ENCODE measurements at places on chromosomes 1 and 21. TPM values are rescaled to one million over a fixed set of nuclear protein-coding genes. Genes with fewer than 3 reads are reported as not detected.

The PYGO2 gene
- polyA plus RNA-seq = 28.3 TPM

The WDR64 gene
- polyA plus RNA-seq = 0.37 TPM

DNA sequence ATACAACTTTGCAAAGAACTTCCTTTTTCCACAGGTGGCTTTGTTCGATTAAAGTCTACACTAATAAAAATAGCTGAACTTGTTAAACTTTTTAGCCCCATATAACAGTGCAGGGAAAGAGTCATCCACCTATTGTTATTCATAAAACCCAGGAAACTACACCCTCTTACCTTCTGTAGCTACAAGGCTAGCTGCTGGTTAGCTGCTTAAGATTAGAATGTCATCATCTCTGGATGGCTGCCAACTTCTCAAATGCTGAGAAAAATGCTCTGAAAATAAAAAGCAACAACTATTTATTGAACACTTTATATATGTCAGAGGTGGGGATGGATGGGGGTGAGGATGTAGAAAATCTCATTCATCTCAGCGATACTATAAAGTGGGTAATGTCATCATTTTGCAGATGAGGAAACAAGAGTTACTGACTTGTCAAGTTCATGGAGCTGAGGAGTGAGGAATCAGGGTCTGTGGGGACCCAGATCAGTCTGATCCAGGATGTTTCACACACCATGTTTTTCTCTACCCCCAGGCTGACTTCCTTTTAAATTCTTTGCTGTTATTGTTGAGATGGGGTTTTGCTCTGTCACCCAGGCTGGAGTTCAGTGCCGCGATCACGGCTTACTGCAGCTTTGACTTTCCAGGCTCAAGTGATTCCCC is 17.1 kb downstream of the ATP5PF start:
- no peak for DNase-seq

GRCh38 chr1:184272175-184272866 is 114.5 kb upstream of the C1orf21 start:
- DNase-seq = no peak

- DNase-seq = peak; percentile 5
Measured at GRCh38 chr1:48572646-48573258, 100.7 kb upstream of the SPATA6 start.
